NCI-H1048 (cell line): ENCODE measurements at places on chromosomes 3 and 15.

GRCh38 chr3:71991046-71991445, 206.1 kb upstream of the PROK2 start:
- no peak for DNase-seq

DNA sequence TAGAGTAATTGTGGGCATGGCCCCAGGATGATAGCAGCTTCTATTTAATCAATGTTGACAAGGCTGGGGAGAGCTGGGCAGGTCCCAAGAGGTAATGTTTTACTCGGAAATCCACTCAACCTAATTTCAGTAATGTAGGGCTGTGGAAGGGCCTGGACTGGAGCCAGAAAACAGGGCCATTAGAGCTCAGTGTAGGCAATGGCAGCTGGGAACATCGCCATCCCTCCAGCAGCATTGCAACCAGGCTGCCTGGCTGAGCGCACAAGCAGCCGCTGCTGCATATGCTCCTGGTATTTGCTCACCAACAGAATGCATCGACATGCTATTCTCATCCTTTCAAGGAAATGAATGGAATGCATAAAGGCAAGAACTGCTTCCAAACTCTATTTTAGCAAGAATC, 90.0 kb downstream of the GAP43 start:
- DNase-seq, result no peak

GRCh38 chr3:124352149-124352539, 360.2 kb upstream of the ROPN1 start:
- no peak for DNase-seq

GRCh38 chr3:32056559-32057290, 49.7 kb upstream of the GPD1L start:
- no peak for DNase-seq

DNA sequence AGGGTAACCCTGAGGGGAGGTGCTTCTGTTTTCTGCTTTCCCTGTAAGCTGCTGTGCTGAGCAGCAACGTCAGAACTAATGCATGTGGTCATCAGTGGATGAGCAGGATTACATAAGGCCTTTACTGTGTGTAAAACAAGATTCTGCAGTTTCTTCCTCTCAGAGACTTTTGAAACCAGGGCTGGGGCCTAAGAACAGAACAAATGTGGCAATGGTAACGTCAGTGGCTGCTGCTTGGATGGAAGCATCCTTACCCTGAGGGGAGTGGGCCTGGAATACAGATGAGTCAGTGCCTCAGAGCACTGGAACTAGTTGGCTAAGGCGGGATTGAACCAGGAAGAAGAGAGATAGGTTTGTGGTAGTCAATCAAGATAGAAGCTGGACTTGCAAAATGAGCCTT, 180.2 kb upstream of the KCNH8 start:
- no peak for DNase-seq

DNA sequence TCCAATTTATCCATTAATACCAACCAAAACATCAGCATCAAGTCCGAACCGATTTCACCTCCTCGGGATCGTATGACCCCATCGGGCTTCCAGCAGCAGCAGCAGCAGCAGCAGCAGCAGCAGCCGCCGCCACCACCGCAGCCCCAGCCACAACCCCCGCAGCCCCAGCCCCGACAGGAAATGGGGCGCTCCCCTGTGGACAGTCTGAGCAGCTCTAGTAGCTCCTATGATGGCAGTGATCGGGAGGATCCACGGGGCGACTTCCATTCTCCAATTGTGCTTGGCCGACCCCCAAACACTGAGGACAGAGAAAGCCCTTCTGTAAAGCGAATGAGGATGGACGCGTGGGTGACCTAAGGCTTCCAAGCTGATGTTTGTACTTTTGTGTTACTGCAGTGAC, 20.8 kb downstream of the LYSMD4 start:
- no peak for DNase-seq

GRCh38 chr3:58784888-58785287, 118.3 kb upstream of the FAM3D start:
- no peak for DNase-seq

DNA sequence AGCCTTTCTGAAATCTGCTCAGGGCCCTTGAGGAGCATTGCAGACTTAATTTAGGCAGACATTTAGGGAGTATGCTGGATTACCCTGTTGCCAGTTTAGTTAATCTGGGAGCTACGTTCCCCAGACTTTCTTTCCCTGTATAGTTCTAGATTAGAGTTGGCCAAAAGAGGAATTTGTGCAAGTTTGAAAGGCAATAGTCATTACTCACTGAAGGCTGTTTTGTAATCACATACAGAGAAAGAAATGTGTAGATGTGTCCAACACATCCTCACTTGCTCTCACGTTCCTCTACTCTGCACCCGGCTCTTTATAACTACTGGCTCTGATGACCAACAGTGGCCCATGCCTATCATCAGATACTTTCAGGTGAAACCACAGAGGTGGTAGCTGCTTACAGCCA, 24.2 kb downstream of the MASP1 start:
- no peak for DNase-seq

DNA sequence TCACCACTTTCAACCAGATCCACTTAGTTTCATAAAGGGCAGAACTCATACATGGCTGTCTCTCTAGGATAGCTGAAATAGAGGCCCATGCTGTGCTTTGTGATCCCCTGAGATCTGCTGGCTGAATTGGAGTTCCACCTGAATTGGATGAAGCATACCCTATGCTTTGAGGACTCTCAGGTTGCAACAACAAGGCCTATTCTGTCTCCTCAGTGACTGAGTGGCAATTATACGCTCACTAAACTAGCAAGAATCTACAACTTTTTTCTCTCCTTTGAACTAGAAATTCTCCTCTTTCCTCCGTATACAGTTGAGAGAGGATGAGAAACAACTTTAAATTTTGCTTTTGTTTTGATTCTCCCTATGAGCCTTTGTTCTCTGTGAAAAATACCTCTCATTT, 348.7 kb downstream of the LSAMP start:
- DNase-seq, result no peak

DNA sequence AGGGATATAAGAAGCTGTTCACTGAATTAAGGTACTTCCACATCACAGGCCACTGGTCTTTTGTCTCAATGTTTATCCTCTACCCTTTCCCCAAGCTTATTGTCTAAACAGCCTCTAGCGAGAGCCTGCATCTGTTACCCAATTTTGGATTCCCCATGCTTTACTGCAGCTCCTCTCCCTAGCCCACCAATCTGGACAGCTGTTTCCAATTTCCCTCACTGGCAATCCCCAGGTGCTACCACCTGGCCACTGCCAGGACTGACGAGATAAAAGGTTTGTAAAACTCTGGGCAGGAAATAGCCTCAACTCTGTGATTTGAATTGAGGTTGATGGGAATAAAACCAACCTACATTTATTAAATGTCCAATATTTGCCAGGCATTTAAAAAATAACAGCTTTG, 58.0 kb upstream of the TEX9 start:
- no peak for DNase-seq

DNA sequence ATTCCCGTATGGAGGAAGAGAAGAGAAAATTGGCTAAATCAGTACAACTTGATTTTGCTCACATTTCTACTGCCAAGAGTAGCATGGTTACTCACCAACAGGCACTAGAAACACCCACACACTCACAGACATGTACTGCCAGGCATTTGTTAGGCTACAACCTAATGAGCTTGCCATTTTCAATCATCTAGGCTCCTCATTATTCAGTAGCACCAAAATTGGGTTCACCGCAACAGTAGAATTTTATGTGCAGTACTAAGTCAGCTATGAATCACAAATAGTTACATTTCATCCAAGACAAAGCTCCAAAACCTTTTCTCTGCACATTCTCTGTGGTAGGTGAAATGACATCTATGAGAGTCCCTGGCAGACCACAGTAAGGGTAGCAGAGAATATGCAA, 15.0 kb upstream of the THUMPD3 start:
- DNase-seq, result no peak

GRCh38 chr3:147471741-147472140, 62.6 kb downstream of the ZIC1 start:
- no peak for DNase-seq

DNA sequence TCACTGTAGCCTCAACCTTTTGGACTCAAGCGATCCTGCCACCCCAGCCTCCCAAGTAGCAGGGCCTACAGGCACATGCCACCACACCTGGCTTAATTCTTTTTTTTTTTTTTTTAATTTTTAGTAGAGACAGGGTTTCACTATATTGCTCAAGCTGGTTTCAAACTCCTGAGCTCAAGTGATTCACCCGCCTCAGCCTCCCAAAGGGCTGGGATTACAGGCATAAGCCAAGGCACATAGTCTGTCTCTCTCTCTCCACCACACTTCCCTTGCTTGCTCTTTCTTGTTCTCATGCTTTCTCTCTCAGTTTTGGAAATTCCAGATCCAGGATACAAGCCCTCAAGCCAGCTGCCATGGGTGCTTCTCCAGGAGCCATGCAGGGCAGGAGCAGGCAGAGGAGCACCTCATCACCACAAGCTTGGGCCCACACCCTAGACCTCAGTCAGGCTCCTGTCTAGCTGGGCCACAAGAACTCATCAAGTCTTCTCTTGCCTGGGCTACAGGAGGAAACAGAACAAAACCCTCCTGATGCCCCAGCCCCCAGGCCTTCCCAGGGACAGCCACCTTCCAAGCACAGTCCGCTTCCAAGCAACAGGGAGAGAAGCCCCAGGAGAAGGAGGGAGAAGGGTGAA, 145.3 kb upstream of the LPP start:
- no peak for DNase-seq

DNA sequence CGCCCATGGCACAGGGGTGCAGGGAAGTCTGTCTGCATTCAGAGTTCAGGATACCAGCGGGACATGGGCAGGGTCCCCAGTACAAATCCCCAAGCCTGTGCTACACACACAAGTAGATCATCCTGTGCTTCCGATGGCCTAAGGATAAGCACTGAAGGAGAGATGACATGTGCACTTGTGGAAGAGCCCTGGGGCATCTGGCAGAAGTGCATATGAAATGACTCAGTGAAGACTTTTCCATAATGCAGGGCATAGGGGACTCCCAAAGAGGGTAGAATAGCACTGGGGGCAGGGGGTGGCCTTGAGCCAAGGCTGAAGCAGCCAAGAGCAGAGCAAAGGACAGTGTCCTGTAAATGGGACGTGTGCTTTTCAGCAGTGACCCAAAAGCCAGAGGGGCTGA, 22.9 kb downstream of the ADAMTS17 start:
- no peak for DNase-seq

GRCh38 chr3:52086976-52087663, 30.7 kb upstream of the DUSP7 start:
- no peak for DNase-seq

DNA sequence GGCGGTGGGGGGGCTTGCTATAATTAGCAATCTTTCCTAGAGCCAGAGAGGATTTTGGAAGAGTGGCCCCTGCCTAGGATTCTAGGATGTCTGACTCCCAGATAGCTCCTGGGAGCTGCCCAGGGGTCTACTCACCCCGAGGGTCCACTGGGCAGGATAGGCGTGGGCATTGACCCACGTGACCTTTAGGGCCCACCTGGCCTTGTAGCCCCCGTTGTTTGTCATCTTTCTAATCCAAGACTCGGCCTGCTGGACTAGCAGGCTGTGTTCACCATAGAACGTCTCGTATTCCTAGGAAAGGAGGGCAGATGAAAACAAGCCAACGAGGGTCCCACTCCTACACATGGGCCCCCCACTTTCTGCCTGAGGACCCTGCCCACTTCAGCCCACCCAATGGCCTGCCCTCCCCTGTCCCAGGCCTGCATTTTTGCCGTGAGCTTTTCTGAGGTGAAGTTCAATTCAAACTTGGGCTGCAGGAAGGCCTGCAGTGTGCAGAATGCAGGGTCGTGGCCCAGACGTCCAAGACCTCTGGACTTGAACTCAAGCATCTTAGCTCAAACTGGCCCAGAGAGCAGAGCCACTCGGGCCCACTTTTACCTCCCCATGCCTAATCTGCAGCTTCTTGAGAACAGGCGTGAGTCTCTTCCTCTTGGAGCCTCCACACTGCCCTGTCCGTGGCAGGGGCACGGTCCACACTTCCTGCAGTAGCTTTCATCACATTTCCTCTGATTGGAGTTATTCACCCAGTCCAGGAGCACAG, 41.5 kb downstream of the MUC4 start:
- no peak for DNase-seq

DNA sequence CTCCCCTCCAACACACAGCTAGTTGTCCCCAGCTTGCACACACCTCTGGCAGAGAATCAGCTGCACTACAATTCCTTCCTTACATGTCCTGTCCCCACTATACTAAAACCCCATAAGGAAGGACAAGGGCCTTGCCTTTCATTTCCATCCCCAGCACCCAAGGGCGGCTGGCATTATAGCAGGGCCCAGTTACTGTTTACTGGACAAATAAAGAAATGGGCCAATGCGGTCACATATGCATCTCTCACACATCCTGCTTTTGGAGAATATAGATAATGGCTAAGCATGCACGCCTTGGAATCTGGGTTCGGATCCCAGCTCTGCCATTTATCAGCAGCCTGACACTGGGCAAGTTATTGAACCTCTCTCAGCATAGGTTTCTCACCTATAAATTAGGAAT, 99.1 kb downstream of the DAPK2 start:
- DNase-seq, result no peak

GRCh38 chr3:148866261-148866660, 1.2 kb downstream of the CPA3 start:
- DNase-seq, result no peak

DNA sequence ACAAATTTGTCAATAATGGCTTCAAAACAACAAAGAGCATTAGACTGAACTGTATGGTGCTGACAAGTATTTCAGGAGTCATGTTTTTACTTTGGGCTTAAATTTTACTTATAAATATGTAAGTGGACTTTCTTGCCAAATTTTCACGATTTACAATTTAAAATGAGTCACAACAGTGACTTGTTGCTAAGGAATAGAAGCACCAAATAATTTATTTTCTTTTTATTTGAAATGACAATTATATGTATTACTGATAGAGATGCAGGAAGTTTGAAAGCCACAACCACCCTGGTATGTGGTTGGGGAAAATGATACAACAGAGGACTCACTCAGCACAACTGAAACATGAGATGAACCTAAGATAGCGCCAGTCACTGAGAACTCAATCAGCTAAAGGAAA, 90.3 kb downstream of the FMN1 start:
- no peak for DNase-seq

DNA sequence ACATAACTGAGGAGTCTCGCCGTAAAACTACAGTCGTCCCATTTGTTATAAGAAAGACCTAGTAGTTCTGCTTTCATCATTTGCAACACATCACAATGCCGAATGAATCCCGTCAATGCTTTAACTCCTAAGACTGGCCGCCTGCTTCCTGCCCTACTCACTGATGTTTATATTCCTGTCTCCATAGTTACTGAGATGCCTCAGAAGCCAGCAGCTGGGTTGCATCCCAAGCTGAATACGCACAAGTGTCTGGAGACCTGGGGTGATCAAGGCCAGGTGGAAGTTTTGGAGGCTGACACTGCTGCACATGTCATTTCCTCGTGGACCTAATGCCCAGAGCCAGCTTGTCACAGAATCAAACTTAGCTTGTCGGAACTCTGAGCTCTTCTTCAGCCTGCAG, 95.2 kb upstream of the UBE2E1 start:
- DNase-seq, result no peak
